AG20443 (cell line): ENCODE measurements at places on chromosomes 3 and 15.

DNA sequence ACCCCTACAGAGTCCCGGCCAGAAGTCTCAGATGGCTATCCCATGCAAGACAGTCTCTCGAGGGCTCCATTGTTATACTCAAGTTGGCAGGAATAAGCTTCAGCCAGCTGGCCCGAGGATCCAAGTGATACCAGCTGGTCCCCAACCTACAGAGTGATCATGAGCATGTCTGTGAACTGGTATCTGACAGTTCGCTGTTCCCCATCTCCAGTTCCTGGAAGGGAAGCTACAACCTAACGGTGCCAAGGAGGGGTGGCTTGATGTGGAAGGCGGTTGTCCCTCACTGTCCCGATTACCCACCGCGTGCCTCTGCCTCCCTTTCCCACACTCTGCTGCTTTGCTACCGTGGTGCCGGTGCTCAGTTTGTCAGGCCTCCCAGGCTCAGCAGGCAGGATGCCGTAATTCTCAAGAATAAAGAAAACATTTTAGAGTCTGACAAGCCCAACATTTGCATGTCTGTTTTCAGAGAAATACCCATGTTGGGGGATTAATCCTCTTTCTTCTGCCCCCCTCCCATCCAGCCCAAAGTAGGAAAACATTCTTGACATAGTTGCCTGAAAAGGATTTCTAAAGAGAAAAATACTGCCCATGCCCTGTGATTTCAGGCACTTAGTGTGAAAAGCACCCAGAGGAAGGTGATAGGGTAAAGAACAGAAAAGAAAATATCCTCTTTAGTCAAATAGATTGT lies 49.4 kb upstream of the HES1 start:
- DNase-seq, result no peak

GRCh38 chr3:167668651-167669050 lies 14.9 kb upstream of the WDR49 start:
- DNase-seq, result no peak

- DNase-seq, result no peak
These were observed 198.8 kb downstream of the KLHL25 start for GRCh38 chr15:85595804-85596536.

- DNase-seq, result peak; percentile 25
These were observed 56.5 kb downstream of the NEK11 start for GRCh38 chr3:131082871-131083863.

DNA sequence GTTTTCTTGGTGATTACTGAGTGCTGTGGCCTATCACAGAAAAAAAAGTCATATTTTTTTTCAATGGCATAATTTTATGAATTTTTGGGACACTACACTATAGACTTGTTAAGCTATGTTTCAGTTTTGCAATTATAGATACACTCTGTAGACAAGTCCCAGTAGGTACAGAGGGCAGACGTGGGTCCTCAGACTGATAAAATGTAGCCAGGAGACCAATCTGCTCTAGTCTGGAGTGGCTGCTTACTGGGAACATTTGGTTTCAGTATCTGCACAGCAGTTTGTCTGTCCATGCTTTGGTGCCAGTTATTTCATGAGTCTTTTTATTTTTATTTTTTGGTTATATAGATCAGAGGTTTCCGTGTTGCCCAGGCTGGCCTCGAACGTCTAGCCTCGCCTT lies 313.4 kb upstream of the LRRFIP2 start:
- no peak for DNase-seq

DNA sequence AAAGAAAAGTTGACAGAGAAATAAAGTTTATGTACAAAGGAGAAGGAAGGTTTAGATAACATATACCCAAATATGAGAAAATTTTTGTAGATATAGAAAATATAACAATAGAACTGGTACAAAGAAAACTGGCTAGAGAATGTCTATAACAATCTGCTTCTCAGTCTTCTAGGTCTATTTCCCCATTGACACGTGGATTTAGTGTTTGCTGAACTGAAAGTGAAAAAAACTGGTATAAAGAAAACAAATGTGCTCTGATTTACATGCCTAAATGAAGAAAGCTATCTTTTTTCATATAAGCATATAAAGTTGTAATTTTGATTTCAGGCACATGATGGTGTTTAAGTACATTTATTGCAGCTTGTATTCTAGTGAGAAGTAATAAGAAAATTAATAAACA lies 9.8 kb downstream of the KCNMB2 start:
- no peak for DNase-seq
